Skeletal muscle cell (primary cell): ENCODE measurements at places on chromosomes 1 and 21.

GRCh38 chr1:30376054-30376697 is 347.2 kb downstream of the MATN1 start:
- no peak for DNase-seq

GRCh38 chr1:83691953-83692500 is 306.9 kb downstream of the TTLL7 start:
- no peak for DNase-seq

GRCh38 chr1:155226910-155227260 is 18.4 kb downstream of the MTX1 start:
- DNase-seq, result no peak

- DNase-seq, result no peak
Observed at GRCh38 chr1:84849357-84849975, 43.5 kb downstream of the LPAR3 start.

DNA sequence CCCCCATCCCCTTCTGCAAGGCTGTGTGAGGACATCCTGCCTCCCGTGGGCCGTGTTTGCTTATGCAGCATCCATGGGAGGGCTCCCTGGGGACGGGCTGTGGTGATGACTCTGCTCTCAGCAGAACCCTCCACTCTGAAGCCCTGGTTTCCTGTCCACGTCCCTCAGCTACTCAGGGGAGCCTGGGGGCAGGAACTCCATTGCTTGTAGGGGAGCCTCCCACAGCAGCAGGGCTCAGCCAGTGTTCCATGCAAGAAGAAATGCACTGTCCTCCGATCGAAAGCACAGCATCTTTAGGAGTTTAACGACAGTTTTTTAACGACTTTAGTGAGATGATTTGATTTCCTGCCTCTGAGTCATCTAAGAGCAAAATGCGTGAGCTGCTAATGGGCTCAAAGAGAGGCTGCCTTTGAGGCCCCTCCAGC is 8.3 kb upstream of the KCNAB2 start:
- peak; percentile 78 for DNase-seq

GRCh38 chr1:95181096-95181495 is 52.9 kb upstream of the RWDD3 start:
- DNase-seq, result no peak

GRCh38 chr1:66261364-66261763 is 272.6 kb upstream of the SGIP1 start:
- DNase-seq, result no peak

DNA sequence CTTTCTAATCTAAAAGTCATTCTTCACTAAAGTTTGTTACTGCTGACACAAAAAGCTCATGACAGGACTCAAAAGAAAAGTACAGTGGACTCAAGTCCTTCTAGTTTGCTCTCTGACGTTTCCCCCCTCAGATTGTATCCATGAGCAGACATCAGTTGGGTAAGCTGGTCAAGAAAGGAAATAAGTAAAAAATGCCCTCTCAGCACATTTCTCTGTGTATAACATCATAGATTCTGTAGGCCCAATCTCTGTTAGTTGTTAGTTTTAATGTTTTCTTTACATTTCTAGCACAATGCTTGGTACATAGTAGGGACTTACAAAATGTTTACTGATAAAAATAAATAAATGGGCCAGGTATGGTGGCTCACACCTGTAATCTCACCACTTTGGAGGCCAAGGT is 96.8 kb downstream of the NR5A2 start:
- no peak for DNase-seq

DNA sequence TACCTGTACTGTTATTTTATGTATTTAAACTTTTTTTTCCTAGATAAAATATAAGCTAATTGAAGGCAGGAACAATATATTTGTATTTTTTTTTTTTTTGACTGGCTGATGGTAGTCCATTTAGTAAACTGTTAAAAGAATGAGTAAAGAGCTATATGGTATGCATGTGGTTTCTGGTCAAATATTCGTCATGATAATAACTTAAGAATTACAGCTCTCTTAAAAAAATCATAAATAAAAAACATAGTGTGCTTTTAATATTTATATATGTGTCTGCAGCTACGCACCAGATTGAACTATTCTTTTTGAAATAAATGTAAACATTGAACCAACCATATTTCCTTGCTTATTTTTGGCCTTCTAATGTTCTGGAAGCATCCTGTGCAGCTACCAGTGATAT is 272.3 kb upstream of the C1orf105 start:
- DNase-seq, result no peak

DNA sequence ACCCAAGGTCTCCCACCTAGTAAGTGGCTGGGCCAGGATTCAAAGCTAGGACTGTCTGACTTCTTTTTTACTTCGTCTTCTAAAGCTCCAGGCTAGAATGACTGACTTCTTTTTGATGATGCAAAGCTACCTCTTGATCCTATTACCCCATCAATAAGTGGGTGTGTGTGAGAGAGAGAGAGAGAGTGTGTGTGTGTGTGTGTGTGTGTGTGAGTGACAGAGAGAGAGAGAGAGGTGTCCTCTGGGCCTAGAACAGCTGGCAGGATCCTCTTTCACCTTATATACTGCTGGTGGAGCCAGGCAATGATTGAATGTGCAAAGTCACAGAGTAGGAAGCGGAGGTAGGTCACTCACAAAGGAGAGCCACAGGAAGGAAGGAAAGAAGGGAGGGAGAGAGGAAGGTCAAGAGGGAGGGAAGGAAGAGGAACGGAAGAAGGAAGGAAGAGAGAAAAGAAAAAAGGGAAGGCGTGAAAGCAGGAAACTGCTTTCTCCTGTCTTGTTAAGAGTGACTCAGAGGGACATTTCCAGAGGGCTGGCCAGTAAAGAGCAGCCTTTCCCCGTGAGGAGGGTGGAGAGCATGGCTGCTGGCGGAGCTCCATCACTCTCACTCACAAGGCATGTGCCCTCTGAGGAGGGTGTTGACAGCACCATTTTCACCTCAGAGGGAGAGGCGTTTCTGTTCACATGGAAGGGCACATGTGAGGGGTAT is 68.9 kb downstream of the CDC7 start:
- peak; percentile 98 for DNase-seq

GRCh38 chr1:117556341-117556740 is 49.5 kb upstream of the TENT5C start:
- DNase-seq, result no peak

GRCh38 chr1:53048960-53049573 is 12.9 kb upstream of the PODN start:
- DNase-seq, result no peak

DNA sequence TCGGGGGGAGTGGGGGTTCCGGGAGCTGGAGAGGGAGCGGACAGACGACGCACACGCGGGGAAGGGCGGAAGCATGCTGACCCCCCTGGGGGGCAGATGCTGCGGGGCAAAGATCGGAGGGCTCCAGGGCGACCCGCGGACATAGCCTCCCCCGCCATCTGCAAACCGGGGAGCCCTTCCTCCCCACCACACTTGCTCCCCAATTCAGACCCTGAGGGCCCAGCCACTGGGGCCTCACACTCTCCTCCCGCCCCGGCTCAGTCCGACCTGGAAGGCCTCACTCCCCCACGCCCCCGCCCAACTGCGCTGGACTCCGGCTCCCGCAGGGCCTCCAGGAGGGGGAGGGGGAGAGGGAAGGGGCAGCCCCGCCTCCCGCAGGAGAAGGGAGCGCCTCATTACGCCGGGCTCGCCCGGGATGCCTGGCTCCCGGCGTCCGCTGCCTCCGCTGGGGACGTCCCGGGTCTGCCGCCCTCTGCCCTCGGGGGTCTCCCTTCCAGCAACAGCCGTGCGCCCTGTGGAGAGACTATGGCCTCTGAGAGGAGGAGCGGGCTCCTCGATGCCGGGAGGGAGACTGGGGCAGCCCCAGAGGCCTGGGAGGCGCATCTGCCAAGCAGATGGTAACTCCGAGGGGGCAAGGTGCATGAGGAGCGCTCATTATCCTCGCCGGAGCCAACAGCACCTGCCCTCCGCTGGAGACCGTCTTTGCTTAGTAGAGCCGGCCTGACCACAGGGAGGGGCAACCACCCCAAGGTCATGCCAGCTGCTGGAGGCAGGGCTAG is 636 bp upstream of the CAMK2N1 start:
- DNase-seq, result no peak

DNA sequence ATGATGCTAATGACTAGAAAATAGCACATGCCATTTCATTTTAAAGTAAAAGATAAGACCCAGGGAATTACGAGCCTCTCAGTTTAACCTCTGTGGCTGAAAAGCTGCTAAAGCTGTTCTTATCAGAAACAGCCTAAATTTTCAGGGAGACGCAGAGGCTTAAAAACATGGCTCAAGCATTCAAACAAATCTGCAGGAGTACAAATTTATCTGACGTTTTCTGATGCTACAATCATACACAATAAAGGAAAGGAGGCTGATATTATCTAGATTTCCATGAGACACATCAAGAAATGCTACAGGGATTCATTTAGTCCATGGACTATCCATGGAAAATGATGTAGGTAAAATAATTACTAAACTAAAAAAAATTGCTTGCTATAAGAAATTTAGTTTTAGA is 65.3 kb upstream of the SCYL3 start:
- DNase-seq, result no peak

DNA sequence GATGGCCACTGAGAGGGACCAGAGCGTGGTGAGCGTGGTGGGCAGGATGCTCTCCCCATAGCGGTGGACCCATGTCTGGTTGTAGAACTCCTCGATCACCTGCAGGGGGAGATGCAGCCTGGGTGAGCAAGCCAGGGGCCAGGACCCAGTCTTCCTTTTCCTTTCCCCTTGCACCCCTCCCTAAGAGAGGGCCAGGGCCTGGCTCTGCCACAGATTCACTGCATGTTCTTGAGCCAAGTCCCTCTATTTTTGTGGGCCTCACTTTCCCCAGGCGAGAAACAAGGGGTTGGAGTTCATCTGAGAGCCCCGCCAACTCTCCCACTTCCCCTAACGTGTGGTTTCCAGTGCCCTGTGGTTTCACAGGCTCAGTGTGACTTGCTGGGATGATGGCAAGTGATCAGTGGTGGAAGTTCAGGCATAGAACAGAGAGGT is 27.5 kb downstream of the SLC2A1 start:
- DNase-seq, result no peak

- DNase-seq, result no peak
Observed at GRCh38 chr1:178702146-178702545, 22.9 kb upstream of the RALGPS2 start.

GRCh38 chr1:3275471-3276340 is 178.8 kb upstream of the ARHGEF16 start:
- DNase-seq, result peak; percentile 13

- DNase-seq, result no peak
Observed at GRCh38 chr1:15157524-15158399, 4.2 kb downstream of the TMEM51 start.

DNA sequence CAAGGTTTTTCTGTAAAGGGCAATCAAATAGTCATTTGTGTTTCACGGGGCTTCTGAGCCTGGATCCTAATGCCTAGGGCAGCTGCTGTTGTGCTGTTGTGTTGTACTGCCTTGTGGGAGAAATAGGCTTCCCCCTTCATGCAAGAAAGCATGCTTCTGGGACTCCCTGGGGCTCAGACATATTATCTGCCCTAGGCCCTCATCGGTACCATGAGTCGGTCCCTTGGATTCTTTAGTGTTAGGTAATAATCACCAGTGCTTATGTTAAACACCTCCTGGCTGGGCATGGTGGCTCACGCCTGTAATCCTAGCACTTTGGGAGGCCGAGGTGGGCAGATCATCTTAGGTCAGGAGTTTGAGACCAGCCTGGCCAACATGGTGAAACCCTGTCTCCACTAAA is 245.9 kb downstream of the TNR start:
- DNase-seq, result no peak

GRCh38 chr1:240090014-240090413 is 1.7 kb upstream of the FMN2 start:
- DNase-seq, result no peak

- no peak for DNase-seq
Observed at GRCh38 chr1:15803380-15803779, 4.1 kb downstream of the UQCRHL start.

- DNase-seq, result no peak
Observed at GRCh38 chr1:6486433-6487011, 4.9 kb downstream of the PLEKHG5 start.

- no peak for DNase-seq
Observed at GRCh38 chr1:151474745-151475144, 15.5 kb upstream of the POGZ start.

DNA sequence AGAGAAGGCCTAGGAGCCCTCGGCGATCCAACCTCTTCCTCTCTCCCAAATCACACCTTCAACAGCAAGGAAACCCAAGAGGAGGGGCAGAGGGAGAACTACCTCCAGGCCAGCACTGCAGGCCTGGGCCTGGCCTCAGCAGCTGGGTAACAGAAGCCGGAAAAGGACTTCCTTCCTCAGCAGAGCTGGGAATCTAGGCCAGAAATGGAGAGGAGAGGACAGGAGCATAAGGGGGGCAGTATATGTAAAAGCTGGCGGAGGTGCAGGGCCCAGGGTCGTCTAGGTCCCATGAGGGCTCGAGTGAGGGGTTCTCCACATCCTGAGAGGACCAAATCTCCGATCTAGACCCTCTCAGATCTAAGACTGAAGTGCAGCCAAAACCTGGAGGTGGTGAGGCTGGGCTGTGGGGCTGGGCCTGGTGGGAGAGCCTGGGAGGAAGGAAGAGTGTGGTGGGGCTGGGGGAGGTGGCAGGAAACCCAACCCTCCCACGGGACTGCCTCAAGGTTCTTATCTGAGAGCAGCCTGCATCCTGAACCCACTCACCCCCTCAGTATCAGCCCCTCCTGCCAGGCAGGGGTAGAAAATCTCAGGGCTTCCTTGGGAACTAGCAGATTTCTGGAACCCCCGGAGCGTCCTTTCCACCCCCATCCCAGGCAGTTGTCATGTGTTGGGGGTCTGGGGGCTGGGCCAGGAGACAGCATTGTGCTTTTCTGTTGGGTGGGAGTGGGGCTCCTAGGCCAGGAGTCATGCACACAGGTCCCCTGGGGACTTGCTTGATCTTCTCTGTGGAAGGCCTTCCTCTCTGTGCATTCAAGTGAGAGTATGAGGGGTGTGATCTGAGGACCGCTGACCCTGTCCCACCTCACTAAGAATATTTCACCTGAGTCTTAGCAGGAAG is 33.0 kb downstream of the PIK3C2B start:
- no peak for DNase-seq

DNA sequence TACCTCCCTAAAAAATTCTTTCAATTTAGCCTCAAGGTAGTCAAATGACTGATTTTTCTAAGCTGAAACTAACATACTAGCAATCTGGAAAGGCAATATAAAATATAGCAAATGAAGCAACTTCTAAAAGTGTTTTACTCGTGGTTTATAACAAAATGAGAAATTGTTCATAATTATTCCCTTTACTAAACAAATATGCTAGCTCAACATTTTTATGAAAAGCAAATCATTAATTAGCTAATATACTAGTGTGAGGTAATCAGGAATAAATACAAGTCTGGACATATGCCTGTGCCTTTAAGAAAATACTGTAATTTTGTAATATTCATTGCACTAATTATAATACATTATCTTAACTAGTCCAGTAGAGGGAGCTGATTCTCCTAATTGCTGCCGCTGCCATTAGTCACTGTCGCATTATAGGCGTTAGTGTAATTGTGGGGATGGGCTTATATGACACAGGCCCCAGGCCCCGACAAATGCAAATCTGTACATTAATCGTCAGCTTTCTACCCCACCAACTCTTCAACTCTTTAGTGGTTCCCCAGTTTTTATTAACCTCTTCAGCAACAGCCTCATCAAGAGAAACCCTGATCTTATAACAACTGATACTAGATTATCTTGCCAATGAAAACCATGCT is 160.9 kb downstream of the GABPA start:
- DNase-seq, result no peak
